NCI-H460 (cell line): ENCODE measurements at places on chromosomes 4 and X. TPM values are rescaled to one million over a fixed set of nuclear protein-coding genes. Genes with fewer than 3 reads are reported as not detected.

Gene MUC7
- not detected in 2 replicates for total RNA-seq

Gene XAGE2
- not detected in 2 replicates for total RNA-seq

Gene AFM
- not detected in 2 replicates for total RNA-seq

Gene MSANTD1
- 0.20 and 0.32 TPM in 2 replicates for total RNA-seq

Gene SPANXN1
- not detected in 2 replicates for total RNA-seq

Gene BTK
- 0.05 TPM in 1 of 2 replicates, not detected in the other for total RNA-seq

Gene PLP1
- total RNA-seq = not detected in 2 replicates

Gene NLRP2B
- not detected in 2 replicates for total RNA-seq

Gene SGCB
- 12.1 and 12.4 TPM in 2 replicates for total RNA-seq

Gene POF1B
- 11.9 and 12.5 TPM in 2 replicates for total RNA-seq

Gene CHST7
- total RNA-seq = 6.9 and 7.9 TPM in 2 replicates

Gene GPC4
- total RNA-seq = not detected in 2 replicates
